Activated CD8-positive, alpha-beta memory T cell treated with anti-CD3 and anti-CD28 coated beads for 4 hours (primary cell): ENCODE measurements at places on chromosomes 3 and 15.

DNA sequence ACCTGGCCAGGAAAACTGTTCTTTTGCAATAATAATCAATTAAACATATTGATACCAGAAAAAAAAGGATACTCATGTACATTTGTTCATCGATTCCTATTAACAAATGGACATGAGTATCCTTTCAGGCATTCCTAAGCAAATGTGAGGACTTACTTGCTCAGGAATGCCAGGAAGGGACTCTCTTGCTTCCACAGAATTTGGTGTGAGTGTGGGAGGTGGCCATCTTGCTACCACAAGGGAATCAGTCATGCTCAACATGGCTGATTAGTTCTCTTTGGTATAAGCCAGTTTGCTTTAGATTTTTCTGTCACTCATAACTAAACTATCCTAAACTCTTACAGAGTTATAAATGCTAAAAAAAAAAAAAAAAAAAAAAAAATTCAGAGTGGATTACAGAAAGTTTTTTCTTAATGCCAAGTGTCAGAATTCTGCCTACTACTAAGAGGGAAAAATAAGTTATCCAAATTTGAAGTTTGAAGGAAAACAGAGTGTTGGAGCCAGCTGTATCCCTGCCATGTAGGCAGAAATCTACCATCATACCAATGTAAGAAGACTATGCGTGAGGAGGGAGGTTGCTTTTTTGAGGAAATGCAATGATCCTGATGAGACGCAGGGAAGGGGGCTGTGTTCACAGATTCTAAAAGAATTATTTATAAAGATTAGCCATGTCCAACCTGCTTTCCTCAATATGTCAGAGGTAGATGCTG is 98.7 kb downstream of the PLD1 start:
- DNase-seq, result no peak

DNA sequence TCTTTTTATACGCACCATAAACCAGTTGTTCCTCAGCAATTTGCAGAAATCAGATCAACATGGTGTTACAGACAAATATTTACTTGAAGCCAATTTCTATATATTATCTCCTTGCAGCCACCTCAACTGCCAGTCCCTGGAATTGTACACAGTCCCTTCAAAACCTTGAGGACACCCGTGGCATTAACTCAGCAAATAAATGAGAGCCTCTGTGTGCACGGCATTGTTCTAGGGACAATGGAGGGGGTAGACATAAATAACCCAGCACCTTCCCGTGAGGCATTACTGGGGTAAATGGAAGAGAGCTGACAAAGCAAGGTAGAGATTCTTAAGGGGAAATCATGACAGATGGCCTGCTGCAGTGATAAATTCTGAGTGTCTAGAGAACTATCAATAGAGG is 12.5 kb downstream of the TM2D3 start:
- DNase-seq, result no peak

DNA sequence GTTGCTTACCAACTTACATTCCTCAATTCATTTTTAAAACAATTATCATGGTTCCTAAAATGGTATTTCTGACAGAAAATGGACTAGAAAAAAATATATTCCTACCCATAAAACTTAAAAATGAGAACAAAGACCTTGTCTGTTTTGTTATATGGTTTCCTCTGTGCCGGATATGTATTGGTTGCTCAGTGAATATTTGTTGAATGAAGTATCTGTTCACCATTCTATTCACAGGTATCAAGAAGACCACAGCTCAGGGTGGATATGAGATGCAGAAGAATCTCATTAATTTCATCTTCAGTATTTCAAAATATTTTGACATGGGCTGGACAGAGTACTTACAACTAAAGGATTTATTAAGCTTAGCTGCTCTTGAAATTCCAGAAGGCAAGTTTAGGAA is 58.1 kb downstream of the TUSC7 start:
- DNase-seq, result no peak

DNA sequence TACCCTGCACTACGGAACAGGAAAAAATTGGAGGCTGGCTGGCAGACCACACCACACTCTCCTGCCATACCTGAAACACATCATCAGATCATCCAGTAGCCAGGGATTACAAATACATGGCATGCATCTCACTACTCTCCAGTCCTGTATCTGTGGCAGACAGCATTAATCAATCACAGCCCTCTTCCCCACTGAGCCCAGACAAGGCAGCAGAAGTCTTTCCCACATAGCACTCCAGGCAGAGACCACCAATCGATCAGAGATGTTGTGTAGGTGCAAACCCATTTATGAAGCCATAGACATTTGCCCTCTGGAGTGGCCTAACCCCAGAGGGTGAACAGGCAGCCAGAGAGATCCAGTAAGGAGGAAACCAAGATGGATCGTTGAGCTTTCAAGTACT is 410.9 kb upstream of the PROK2 start:
- no peak for DNase-seq
